ENCODE measurements at places on chromosomes 1 and 21.

DNA sequence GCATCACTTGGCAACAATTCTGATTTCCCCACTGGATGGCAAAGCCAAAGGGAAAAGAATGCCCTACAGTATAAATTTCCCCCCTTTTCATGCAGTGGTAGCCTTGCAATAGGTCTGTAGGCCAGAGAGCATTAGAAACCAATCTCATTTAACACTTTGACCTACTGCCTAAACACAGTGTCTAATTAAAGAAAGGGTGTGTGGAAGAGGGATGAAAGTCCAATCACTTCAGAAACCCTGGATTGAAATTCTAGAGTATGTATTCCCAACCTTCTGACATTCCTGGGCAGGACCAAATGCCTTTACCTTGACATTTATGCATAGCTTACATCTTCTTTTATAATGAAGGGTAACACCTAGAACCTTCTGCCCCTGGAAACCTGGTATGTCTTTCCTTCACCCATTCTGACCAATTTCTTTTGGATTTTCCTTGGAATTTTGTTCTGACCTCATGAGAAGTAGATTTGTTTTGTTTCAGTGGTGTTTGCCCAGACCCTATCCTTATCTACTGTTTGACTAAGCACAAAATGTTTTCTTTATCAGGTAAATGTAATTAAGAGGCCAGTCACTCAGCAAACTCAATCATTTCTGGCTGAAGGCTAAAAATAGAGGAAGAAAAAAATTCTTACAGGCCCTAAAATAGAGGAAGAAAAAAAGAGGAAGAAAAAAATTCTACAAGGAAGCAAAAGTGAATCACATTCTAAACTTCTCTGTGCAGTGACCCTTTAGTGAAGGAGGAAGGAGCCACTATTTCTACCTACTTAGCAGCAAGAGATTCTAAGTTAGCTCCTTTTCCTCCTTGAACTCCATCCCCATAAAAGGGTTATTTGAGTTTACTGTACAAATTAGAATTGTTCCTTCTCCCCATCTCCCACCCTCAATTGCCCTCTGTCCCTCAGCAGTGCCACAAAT, 129.5 kb upstream of the DSCAM start:
- DNase-seq = no peak

GRCh38 chr1:91161166-91161565, 139.3 kb upstream of the ZNF644 start:
- no peak for DNase-seq

GRCh38 chr1:31380181-31380580, 7.3 kb upstream of the FABP3 start:
- DNase-seq = no peak

GRCh38 chr1:235051521-235051920, 77.1 kb downstream of the TOMM20 start:
- DNase-seq = no peak

DNA sequence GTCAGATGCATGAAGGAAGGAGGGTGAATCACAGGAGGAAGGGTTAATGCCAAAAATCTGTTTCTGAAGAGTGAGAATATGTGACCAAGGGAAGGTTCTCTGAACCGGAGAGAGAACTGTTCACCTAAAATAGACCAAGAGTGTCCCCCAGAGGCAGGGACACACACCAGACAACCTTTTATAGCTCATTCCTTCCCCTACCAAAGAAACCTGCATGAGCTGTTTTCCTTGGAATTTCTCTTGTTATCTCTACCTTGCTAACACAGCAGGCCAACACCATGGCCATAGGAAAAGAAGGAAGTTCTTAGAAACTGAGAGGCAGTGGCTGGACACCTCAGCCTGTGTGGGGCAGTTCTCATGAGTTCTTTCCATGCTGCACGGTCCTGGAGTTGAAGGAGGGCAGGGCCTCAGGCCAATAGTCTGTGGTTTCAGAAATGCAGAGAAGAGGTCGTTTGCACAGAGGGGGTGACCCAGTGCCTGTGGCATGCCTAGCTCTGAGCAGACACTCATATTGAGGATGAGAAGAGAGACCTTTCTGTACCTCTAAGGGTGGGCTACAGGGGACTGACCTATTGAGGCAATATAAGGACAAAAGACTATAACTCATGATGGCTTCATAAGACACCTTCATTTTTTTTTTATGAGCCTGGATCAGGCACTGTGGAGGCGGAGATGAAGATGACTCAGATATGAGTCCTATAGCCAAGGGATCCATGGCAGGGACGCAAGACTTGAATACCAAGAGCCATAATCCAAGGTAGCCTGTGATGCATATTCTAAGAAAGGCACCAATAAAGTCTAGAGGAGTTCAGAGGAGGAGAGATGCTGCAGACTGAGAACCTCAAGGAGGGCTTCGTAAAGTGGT, 39.4 kb downstream of the IGFN1 start:
- DNase-seq = peak; percentile 28

GRCh38 chr21:22575165-22575584, 1577.0 kb downstream of the NCAM2 start:
- no peak for DNase-seq

- DNase-seq = no peak
Measured at GRCh38 chr21:33273044-33273443, 6.9 kb downstream of the IL10RB start.

- DNase-seq = no peak
Measured at GRCh38 chr1:75470448-75470847, 140.5 kb downstream of the SLC44A5 start.

DNA sequence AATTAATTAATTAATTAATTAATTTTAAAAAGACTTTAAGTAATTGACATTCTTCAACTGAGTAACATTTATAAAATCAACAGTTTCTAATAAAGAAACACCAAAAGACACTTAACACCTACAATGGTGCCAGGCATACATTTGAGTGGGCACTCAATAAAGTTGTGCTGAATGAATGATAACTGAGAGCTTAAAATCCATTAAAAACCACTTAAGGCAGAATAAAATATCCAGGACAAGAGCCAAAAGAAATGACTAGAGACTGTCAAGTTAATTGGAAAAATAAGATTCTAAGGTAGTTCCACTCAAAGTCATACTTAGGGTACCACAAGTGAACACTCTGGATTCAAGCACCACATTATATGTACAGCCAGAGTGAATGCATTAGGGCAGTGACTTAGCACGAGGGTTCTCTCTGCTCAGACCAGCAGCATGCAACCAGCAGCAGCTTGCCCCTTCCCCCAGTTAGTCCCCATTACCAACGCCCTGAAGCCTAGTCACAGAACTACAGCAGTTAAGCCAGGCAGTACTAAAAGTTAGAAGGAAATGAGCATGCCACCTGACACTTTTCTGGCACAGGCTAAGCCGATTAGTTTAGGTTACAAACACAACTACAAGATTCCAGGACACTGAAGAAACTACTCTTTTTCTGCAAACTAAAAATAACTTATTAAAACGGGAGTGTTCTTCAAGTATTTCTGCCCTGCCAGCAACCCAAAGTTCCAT, 46.5 kb downstream of the LUZP1 start:
- DNase-seq = no peak

DNA sequence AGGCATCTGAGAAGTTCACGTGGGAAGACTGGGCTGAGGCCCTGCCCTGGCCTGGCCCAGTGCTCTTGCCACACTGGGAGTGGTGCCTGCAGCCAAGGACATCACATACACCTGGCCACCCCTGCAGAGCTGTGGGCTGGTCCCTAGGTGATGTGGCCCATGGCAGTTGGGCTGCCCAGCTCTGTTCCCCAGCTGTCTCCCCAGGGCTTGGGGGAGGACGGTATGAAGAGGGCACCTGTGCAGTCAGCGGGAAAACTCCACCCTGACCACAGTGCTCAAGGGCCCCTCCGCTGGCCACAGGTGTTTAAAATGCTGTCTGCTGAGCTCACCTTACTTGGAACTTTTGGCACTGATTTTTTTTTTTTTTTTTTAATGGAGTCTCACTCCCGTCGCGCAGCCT, 120.4 kb upstream of the SLC25A33 start:
- no peak for DNase-seq

- DNase-seq = no peak
Measured at GRCh38 chr1:20770314-20771087, 16.6 kb downstream of the HP1BP3 start.

DNA sequence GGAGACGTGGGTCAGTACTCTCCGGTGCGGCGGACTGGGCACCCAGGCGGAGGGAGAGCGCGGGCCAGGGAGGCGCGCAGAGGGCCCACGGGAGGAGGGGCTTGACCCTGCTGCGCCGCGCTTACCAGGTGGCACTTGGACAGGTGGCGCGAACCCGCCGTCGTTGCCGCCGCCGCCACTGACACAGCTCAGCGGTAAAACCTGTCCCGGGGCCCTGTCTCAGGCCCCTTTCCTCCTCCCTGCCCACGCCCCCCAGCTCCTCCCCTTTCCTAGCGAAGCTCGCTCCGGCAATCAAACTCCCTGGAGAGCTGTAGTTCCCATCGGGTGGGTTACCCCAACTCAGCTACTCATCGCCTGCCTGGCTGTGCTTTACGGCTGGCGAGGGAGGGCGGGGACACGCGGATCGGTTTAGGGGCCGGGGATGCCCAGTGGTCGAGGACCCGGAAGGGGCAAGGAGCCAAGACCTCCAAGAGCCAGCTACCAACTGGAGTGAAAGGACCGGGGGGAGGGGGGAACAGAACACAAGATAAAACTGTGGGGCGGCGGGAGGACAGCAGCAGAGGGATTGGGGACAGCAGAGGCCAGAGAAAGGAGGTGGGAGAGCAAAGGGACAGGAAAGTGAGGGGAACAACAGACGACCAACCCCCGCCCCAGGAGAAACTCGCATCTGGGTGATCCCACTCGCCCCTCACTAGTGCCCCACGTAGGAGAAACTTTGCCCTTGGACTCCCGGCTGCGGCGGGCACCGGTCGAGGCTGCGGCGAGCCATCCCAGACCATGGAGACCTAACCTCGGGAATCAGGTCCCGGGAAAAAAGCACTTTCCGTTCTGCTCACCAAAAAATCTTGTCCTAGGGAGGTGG, 2.9 kb downstream of the GFI1 start:
- DNase-seq = no peak

DNA sequence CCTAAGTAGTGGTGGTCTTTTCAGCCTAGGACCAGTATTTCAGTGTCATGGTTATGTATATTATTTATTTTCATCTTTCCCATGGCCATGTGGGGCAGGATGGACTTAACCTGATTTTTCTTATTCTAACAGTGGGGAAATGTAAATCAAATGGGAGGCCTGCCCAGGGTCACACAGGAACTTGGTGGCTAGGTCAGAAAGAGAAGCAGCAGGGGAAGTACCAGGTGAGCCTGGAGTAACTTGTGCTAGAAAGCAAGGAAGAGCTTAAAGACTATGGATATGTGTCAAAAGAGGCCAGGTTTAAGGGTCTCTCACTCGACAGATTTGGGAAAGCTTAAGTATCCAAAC, 936 bp downstream of the ZFP69B start:
- DNase-seq = no peak
